Fibroblast of lung (primary cell): ENCODE measurements at places on chromosomes 16 and 17. TPM values are rescaled to one million over a fixed set of nuclear protein-coding genes. Genes with fewer than 3 reads are reported as not detected.

DNA sequence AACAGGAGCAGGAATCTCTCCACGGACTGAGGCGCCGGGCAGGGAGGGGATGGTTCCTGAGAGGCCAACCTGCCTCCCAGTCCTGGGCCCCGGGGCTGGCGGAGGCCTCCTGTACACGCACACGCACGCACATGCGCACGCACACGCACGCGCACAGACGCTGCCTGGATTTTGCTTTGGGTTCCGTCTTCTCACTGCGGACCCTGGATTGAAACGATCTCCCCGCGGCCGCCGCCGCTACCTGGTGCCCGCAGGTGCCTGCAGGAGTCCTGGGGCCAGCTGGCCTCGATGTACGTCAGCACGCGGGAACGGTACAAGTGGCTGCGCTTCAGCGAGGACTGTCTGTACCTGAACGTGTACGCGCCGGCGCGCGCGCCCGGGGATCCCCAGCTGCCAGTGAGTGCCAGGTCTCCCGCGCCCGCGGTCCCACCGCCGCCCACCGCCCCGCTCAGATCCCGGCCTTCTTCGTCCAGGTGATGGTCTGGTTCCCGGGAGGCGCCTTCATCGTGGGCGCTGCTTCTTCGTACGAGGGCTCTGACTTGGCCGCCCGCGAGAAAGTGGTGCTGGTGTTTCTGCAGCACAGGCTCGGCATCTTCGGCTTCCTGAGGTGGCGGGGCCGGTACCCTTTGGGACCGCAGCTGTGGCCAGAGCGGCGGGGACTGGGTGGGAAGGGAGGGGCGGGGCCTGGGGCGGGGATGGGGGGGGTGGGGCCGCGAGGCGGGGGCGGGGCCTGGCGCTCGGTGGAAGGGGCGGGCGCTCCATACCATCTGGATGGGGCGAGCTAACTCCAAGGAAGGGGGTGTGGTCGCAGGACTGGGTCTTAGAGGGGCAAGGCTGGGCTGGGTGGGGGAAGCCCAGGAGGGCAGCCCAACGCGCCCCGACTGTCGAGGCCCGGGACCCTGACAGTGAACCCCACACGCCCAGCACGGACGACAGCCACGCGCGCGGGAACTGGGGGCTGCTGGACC lies 12.3 kb downstream of the CES4A start:
- DNase-seq = no peak

DNA sequence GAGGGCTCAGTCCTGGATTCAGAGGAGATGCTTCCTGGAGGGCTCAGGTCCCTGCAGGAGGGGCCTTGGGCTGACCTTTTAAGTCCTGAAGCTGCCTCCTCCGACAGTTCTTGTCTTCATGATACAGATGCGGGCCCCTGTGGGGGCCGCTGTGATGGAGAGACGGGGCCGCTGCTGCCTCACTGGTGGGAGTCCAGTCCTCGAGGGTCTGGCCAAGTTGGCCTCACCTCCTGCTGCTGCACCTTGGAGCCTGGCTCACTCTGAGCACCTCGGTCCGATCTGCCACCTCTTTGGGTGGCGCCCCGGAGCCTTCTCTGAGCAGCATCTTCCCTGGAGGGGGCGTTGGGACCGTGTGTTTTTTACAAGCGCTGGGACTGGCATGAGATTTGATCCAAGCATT lies 79.1 kb downstream of the KLHDC4 start:
- DNase-seq = no peak

The CLEC10A gene
- total RNA-seq = not detected in 2 replicates

GRCh38 chr17:72397687-72398086 lies 276.9 kb downstream of the SOX9 start:
- peak; percentile 44 for DNase-seq

The TMC5 gene
- not detected in 2 replicates for total RNA-seq

The CYB5D1 gene
- total RNA-seq = 6.9 and 7.4 TPM in 2 replicates

The PMFBP1 gene
- total RNA-seq = 0.17 and 0.51 TPM in 2 replicates

GRCh38 chr17:1904273-1905182 lies 74.7 kb downstream of the RPA1 start:
- no peak for DNase-seq

The COL1A1 gene
- total RNA-seq = 577 and 584 TPM in 2 replicates

- DNase-seq = no peak
Measured at GRCh38 chr17:83054518-83055125, 24.8 kb upstream of the METRNL start.

The IL34 gene
- total RNA-seq = 5.1 and 5.4 TPM in 2 replicates

GRCh38 chr16:31274831-31275816 lies 15.3 kb downstream of the ITGAM start:
- no peak for DNase-seq

The PERCC1 gene
- not detected in 2 replicates for total RNA-seq

- peak; percentile 93 for DNase-seq
Measured at GRCh38 chr17:59845595-59846393, 46.9 kb downstream of the TUBD1 start.

- no peak for DNase-seq
Measured at GRCh38 chr17:72719206-72719577, 373.3 kb downstream of the SLC39A11 start.

DNA sequence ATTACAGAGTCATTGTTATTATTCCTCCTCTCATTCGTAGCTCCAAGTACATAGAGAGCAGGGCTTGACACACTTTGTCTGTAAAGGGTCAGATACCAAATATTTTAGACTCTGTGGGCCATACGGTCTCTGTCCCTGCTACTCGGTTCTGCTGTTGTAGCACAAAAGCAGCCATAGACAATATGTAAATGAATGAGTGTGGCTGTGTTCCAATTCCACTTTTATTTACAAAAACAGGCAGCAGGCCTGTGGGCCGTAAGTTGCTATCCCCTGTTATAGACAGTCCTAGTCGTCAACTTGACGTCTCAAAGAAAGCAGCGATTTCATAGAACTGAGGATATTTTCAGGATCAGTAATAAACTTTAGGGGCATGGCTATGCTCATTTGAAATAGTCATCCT lies 161.6 kb downstream of the MSI2 start:
- no peak for DNase-seq

The TMEM88 gene
- 0.17 TPM in 1 of 2 replicates, not detected in the other for total RNA-seq

The TP53TG3C gene
- not detected in 2 replicates for total RNA-seq

The STXBP4 gene
- total RNA-seq = 5.6 and 10.3 TPM in 2 replicates

GRCh38 chr17:78266231-78266631 lies 34.8 kb downstream of the TMEM235 start:
- DNase-seq = no peak

DNA sequence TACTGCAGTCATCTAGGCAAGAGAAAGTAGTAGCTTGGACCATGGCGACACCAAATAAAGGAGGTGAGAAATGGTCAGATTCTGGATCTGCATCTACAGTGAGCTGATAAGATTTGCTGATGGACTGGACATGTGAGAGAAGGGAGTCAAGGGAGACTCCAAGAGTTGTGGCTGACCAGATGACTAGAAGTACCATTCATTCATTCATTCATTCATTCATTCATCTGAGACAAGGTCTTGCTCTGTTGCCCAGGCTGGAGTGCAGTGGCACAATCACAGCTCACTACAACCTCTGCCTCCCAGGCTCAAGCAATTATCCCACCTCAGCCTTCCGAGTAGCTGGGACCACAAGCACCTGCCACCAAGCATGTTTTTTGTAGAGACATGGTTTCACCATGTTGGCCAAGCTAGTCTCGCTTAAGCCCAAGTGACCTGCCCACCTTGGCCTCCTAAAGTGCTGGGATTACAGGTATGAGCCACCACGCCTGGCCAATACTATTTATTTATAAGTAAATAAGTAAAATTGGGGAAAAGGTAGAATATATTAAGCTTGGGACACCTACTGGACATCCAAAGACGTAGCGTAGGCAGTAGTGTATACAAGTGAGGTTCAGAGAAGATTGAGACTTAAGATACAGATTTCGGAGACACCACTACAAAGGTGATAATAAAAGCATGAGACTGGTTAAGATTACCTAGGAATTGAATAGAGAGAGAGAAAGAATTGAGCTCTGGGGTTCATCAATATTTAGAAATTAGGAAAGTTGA lies 15.7 kb upstream of the RNF43 start:
- no peak for DNase-seq

The TMEM238L gene
- total RNA-seq = not detected in 2 replicates

The SLFN12L gene
- 0.17 and 0.26 TPM in 2 replicates for total RNA-seq

GRCh38 chr17:62627219-62627903 lies at the start of gene MRC2:
Gene MRC2 (plus strand): TSS chr17:62627670. CDS start chr17:62627803, 133 bp downstream.
- DNase-seq = peak; percentile 90

- DNase-seq = no peak
Measured at GRCh38 chr17:269616-270514, 82.7 kb downstream of the RPH3AL start.

The TBC1D28 gene
- total RNA-seq = not detected in 2 replicates

DNA sequence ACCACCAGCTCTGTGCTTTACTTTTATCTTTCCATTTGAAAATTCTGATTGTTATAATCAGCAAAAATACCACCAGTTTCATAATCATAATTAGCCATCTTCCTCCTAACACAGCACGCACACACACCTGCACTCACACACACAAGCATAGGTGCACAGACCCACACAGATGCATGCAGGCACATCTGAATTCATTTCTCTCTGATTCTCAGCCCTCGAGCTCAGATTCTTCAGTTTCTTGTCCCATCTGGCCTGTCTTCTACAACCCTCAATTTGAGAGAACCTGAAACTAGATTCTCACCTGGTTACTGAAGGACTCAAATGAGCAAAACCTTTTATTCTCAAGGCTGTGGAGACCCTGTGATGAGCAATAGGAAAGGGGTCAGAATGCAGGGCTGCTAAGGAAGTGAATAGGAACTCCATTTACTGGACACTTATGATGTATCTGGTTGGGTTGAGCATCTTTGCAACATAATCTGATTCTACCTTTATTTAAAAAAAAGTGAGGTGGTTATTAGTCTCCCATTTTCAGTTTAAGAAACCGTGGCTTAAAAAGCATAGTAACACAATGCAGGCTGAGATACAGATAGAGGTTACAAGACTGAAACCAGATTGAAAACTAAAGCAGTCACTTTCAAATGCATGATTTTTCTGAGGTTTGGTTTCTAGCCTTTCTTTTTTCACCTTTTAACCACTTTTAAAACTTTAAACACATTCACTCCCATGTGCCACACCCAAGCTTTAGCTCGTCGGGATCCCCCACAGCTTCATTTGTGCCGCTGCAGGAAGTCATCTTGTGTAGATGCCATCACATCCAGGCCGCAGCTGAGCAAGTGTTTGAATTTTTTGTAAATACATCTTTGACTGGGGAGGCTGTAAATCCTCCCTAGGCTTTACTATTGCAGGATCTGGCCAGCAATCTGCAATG lies 9.4 kb downstream of the KRT33A start:
- DNase-seq = no peak

The ANKRD40CL gene
- under 0.01 TPM in 1 of 2 replicates, not detected in the other for total RNA-seq

- DNase-seq = no peak
Measured at GRCh38 chr17:36773039-36773438, 164.2 kb upstream of the LHX1 start.

The APPBP2 gene
- 46.0 and 58.1 TPM in 2 replicates for total RNA-seq

GRCh38 chr16:65817066-65817465 lies 549.4 kb upstream of the CDH5 start:
- no peak for DNase-seq

DNA sequence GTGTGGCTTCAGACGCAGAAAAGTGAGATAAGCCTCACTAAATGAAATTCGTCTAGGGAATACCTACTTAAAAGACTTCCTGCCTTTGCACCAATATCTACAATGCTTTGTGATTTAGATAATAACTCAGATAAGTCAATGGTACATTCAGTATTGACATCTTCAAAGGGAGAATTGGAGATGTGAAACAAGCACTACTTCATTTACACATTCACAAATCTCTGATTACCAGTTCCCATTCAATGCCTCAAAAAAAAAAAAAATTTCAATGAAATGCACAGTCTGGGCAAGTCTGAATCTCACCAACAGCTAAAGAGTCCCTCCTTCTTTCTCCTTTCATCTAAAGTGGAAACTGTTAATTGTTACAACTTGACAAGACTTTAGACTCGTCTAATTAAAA lies 3.7 kb downstream of the PHF12 start:
- no peak for DNase-seq

The CHMP6 gene
- 9.2 and 11.2 TPM in 2 replicates for total RNA-seq
